ENCODE measurements at places on chromosomes 11 and 22. TPM values are rescaled to one million over a fixed set of nuclear protein-coding genes. Genes with fewer than 3 reads are reported as not detected.

SCGB1D2 gene
- total RNA-seq = not detected

FOLH1 gene
- total RNA-seq = 0.55 TPM

KLHL35 gene
- total RNA-seq = 0.70 TPM

EHF gene
- 43.7 TPM for total RNA-seq

LARGE1 gene
- total RNA-seq = 20.6 TPM

INCENP gene
- total RNA-seq = 10.9 TPM

KRTAP5-11 gene
- not detected for total RNA-seq

KIAA0930 gene
- 40.5 TPM for total RNA-seq

ENTHD1 gene
- total RNA-seq = not detected

SCT gene
- total RNA-seq = not detected

SLC5A12 gene
- 0.10 TPM for total RNA-seq

OR6A2 gene
- total RNA-seq = not detected

CASP5 gene
- total RNA-seq = not detected

TIMM10 gene
- 59.0 TPM for total RNA-seq

RBMXL2 gene
- not detected for total RNA-seq

DDI1 gene
- not detected for total RNA-seq

HEPACAM gene
- total RNA-seq = not detected

TSGA10IP gene
- total RNA-seq = not detected

UPB1 gene
- total RNA-seq = not detected

OR8G1 gene
- not detected for total RNA-seq

KCNJ1 gene
- not detected for total RNA-seq

TM7SF2 gene
- total RNA-seq = 41.0 TPM

C11orf42 gene
- total RNA-seq = not detected

NRGN gene
- total RNA-seq = not detected

GRK3 gene
- 0.87 TPM for total RNA-seq

SLC17A6 gene
- not detected for total RNA-seq

RIMBP3C gene
- 0.17 TPM for total RNA-seq

CASP1 gene
- 8.3 TPM for total RNA-seq

RHOD gene
- total RNA-seq = 24.5 TPM

BANF1 gene
- 10.6 TPM for total RNA-seq

MMP8 gene
- total RNA-seq = not detected

Data from renal cortical epithelial cell (primary cell).